ENCODE measurements at places on chromosomes 3 and 15.

DNA sequence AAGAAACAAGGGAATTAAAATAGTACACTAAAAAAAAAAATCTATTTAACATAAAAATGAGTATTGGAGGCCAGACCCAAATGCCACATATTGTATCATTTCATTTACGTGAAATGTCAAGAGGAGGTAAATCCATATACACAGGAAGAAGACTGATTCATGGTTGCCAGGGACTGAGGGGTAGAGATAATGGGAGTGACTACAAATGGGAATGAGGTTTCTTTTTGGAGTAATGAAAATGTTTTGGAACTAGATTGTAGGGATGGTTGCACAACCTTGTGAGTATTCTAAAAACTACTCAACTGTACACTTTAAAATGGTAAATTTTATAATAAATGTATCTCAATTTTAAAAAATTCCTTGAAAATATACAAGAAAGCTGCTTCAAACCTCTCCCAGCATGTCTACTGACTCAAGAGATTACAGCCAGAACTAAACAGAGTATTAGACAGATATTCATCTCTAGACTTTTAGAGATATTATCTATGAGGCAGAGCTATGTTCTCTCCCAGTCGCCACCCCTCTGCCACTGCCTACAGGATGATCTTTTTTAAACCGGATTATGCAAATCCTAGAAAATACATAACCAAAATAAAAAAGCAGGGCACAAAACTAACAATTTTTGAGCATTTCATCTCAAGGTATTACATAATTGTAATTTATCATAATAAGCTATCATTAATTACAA lies 6.2 kb downstream of the HLTF start:
- ATAC-seq, result no peak

- ATAC-seq, result no peak
These were observed 34.7 kb downstream of the ARRDC4 start for GRCh38 chr15:97995192-97995591.

DNA sequence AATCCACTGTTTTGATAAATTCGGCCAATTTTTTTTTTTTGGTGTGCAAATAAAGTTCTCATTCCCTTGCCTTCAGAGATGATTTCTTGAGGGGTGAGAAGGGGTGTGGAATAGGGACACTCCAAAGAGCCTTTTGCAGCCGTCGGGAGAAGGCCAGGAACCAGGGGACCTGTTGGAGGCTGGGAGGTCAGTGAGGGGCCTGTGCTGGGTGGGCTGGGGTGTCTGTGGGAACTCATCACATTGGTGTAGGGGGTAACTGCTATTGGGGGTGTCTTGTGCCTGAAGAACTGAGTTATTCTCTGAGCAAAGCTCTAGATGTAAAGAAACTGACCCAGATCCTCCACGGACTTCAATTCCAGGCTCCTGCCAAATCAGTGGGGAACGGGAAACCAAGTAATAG lies 13.5 kb upstream of the SKIC8 start:
- ATAC-seq, result no peak

DNA sequence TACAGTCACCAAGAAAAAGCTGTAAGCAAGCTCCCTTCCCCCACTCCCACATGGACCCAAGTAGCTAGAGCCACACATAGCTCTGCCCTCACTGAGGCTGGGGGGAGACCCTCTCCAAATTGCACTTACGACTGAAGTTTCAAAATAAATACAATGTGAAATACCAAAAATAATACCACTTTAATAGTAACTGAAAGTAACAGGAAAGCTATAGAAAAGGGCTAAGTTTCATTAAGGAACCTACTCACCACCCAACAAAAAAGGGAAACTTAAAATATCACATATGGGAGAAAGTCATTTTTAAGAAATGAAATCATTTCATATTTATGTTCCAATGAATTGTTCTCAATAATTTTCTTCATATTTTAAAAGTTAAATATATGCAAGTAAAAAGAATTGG lies 130.4 kb upstream of the UBE2E2 start:
- no peak for ATAC-seq

- no peak for ATAC-seq
These were observed 90.4 kb downstream of the NAALADL2 start for GRCh38 chr3:174949523-174949922.

GRCh38 chr15:80211976-80212375 lies 40.0 kb downstream of the CTXND1 start:
- no peak for ATAC-seq

DNA sequence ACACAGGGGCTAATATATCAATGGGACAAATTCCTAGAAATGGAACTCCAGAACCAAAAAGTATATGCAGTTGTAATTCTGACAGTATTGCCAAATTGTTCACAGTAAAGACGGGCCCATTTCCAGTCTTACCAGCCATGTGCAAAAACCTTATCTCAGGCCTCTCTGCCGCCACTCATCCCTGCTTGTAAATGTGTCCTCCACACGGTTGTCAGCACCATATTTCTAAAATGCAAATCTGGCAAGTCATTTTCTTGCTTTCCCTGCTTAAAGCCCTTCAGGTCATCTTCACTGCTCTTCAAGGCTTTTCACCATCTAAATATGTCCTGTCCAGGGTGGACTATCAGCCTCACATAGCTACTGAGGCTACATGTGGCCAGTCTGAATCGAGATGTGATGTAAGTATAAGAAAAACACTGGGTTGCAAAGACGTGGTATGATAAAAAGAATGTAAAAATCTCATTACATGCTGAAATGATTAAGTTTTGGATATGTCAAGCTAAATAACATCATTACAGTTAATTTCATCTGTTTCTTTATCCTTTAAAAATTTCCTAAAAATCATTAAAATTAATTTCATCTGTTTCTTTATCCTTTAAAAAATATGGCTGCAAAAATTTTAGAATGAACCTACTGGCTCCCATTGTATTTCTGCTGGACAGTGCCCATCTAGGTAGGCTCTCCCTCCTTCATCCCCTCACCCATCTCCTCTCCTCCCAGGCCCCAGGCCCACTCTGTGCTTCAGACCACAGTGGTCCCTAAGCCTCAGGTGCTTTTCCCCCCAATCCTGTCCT lies 980 bp downstream of the PARP9 start:
- ATAC-seq, result no peak

DNA sequence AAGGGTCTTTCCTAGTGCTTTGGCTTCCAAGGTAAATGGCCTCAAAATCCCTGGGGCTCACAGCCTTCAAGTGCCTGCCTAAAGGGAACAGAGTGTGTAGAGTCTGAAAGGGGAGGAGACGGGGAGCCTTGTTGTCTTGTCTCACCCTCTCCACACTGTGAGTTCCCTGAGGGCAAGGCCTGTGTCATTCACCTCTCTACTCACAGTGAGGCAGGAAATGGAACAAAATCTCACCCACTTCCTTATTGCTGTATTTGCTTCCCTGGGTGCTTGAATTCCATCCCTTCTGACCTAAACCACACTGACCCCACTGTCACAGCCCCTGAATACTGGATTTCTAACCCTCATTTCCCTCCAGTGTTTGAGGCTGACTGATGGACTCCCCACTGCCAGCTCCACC lies 197.5 kb downstream of the EPHB1 start:
- ATAC-seq, result no peak

GRCh38 chr15:80953001-80953952 lies 36.3 kb downstream of the MESD start:
- no peak for ATAC-seq

DNA sequence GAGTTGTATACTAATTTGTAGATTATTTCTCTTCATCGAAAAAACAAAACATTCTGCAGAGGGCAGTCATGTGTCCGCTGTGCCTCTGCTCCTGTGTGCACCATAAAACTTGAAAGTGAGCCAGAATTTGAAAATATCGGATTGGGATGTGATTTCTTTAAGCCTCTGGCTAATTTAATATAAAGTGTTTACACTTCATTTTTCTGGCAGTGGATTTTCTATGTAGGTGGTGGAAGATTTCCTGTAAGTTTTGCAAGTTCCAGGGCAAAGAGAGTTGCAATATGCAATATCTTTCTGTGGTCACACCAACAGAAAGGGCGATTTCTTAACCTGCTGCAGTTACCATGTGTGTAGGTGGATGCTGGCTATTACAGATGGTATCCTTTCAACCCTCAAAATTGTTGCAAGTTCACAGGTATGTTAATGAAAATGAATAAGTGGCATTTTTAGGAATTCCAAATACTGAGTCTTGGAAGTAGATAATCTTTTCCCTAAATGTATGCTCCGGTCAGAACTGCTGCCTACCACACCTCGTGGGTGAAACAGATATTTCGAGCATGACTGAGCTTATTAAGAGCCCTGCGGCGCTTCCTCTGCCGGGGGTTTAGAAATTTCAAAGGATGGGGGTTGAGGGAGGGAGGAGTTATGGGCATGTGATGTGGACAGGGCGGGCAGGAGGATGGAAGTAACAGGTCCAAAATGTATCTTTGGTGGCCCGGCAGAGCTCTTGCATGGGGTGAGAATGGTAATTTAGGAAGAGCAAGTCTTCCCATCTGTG lies 134.0 kb downstream of the PGPEP1L start:
- ATAC-seq, result no peak

GRCh38 chr3:194556086-194557056 lies 69.6 kb upstream of the ATP13A3 start:
- ATAC-seq, result peak; percentile 55

DNA sequence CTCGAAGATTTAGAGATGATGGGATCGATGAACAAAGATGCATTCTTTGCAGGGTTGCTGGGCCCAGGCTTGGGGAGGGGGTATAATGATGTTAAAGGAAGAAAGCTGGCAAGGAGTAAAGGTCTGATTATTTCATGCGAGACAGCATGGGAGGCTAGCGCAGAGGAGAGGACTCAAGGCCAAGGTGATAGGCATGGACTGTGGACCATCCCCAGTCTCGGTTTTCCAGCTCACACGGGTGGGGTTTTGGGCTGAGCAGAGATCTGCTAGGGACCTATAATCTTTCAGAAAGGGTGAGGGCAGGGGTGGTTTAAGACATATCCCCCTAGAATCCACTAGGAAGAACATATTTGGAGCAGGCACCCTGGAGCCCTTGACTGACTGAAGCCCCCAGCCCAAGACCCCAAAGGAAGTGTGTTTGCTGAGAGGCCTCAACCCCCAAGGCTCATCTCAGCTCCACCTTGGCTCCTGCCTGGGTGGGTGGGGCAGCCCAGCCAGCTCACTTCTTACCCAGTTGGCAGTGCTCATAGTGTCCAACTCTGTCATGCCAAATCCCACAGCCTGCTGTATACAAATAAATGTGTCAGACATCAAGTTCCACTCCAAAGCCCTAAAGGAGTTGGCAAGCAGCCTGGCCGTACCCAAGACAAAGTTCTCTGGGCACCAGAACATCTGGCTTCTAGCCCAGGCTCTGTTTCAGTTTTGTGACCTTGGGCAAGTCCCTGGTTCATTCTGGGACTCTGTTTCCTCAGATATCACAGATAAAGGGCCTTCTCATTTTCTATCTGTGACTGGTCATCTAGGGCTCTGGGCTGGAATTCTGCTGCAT lies 17.9 kb downstream of the ACSBG1 start:
- no peak for ATAC-seq
